ENCODE measurements at places on chromosomes 6 and 20.

GRCh38 chr20:199996-200395, 10.5 kb upstream of the DEFB128 start:
- DNase-seq = no peak

DNA sequence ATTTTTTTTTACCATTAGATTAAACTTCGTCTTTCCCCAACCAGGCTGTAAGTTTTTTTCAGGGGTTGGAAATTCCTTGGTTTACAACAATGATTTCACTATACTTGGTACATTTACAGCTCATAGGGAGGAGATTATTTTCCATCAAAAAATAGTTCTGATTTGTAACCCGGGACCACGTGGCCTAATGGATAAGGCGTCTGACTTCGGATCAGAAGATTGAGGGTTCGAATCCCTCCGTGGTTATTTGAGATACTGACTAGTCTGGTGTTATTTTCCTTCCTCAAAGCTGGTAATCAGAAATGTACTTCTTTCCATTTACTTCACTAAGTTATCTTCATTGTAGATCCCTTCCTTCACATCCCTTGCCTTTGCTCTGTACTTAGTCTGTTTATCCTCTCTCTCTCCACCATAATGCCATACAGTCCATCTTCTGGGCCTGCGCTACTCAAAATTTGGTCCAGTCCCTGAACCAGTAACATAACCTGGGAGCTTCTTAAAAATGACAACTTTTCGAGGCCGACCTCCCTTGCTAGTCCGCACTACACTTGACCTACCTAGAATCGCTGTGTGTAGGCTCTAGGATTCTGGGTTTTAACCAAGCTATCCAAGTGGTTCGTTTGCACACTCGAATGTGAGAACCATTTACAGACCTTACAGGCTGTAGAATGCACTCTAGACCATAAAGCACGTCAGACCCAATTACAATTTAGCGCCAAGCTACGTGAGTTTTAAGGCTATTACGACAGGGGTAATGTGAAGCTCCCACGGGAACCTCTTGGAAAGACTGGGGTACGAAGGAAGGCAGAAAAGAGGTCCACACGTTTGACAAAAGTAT, 42.1 kb upstream of the BTN3A2 start:
- no peak for DNase-seq

DNA sequence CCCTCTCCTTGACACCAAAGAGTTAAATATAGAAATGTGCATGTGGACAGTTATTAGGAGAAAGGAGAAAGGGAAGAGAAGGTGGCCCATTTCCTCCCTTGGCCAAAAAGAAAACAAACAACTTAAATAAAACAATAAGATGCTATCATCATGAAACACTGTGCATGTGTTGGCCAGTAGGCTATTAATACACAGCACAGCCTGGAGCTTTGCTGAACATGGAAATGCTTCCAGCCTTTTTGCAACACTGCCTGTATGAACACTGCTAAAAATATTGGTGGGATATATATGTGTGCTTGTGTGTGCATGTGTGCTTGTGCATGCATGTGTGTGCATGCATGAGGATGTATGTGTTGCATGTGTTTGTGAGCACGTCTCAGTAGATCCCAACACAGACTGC, 100.4 kb downstream of the LY86 start:
- no peak for DNase-seq

GRCh38 chr6:157283330-157283898, 39.9 kb downstream of the TMEM242 start:
- no peak for DNase-seq

DNA sequence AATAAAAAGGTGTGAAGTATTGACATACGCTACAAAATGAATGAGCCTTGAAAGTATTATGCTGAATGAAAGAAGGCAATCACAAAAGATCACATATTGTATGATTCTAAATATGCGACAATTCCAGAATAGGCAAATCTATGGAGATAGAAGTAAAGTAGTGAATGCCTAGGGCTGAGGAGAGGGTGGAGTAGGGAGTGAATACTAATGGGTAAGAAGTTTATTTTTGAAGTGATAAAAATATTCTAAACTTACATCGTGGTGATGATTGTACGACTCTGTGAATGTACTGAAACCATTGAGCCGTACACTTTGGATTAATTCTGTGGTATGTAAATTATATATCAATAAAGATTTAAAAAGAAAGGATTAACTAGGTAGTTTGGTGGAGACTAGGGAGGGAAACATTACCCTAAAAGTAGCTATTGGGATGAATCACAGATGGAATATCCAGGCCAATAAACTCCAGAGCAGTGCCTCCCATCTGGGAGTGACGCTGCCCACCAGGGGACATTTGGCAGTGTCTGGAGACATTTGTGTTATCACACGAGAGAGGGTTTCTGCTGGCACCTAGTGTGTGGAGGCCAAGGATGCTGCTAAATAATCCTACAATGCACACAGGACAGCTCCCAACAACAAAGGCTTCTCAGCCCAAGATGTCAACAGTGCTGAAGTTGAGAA, 214.2 kb upstream of the PCSK2 start:
- no peak for DNase-seq

DNA sequence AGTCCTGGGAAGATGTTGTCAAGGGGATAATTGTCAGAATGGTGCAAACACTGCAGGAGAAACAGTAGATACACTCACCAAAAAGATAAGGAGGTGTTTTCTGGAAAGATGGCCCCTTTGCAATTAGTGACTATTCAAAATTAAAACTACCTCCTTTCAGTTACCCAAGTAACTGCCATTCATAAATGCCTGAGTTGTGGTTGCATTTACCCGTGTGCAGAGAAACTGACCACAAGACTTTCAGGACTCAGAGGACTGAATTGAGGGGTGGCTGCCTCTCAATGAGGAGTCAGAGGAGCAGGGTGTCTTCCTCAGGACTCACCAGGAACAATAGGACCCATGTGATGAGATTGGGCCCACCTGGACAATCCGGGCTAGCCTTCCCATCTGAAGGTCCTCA, 39.0 kb downstream of the GCM1 start:
- no peak for DNase-seq

GRCh38 chr6:116667623-116668022, 943 bp downstream of the ZUP1 start:
- DNase-seq = no peak

DNA sequence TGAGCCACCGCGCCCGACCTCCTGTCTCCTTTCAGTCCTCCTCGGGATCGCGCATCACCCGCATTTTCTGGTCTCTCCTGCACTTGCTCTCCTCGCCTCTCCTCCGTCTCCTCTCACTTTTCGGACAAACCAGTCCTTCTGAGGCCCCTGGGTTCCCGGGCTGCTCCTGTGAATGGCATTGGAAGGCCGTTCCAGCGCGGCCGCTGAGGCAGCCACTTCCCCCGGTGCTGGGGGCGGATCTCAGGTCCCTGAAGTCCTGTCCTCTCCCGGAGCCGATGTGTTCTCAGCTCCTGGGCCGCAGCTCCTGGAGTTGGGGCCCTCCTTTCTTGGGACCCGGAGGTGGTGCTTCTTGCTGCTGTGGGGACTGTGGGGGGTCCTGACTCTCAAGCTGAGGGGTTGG, 803 bp downstream of the MICB start:
- DNase-seq = no peak

- no peak for DNase-seq
Measured at GRCh38 chr6:14638906-14639761, 521.6 kb downstream of the CD83 start.

GRCh38 chr6:40426346-40427066, 160.7 kb downstream of the LRFN2 start:
- DNase-seq = no peak
